Fibroblast of skin of right quadriceps (primary cell): ENCODE measurements at places on chromosomes 4 and X.

DNA sequence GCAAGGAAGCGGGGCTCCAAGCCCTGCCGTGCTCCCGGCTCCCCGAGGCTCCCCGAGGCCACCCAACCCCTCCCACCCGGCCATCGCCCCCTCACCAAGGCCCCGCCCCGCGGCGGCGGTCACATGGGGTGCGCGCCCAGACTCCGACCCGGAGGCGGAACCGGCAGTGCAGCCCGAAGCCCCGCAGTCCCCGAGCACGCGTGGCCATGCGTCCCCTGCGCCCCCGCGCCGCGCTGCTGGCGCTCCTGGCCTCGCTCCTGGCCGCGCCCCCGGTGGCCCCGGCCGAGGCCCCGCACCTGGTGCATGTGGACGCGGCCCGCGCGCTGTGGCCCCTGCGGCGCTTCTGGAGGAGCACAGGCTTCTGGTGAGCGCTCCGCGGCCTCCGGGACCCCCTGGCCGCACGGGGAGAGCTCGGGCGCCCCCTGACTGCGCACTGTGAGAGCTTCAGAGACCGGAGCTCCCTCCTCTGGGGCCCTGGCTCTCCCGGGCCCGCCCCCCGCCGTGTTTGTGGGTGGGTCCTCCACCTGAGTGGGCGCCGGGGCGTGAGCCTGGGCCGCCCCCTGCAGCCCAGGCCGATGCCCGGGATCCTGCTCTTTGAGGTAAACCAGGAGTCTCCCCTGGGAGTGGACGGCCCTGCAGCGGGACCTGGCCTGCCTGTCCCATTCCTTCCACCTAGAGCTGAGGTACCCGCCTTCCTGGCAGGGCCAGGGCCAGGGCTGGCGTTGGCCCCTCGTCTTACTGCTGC, at the start of gene IDUA:
Gene IDUA, plus strand, starts transcription at position 166 of the 745 bp plus-strand sequence. Its CDS starts 41 bp downstream, at position 207.
- DNase-seq, result peak; percentile 63

DNA sequence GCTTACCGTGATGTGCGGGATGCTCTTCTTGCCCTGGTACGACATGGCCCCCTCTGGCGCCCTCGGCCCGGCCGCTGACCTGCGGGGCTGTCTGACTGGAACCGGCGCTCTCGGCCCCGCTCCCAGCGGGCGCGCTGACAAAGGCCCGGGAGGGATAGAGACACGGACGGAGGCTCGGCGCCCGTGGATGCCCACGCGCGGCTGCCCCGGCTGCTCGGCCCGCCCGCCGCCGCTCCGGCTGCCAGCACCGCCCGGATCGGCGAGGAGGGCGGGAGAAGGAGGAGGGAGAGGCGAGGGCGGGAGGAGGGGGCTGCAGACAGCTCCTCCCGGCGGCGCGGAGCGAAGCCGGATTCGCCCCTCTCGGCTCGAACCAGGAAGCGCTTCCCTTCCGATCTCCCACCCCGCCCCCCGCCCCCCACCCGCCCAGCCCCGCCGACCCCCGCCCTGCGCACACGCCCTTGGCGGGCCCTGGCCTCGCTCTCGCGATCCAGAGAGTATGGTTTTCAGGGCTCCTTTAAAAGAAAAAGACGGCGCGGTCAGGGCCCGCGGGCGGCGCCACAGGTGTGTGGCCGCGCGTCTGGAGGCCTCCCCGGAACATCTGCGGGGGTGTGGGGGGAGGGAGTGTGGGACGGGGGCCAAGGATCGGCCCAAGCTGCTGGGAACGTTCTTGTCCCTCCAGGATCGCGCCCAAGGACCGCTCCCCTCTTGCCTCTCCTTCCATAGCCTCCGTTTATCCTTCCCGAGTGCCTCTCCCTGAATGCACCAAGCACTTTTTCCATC, 4.5 kb downstream of the CRMP1 start:
- DNase-seq, result peak; percentile 9

- peak; percentile 13 for DNase-seq
These were observed 201.4 kb downstream of the CCSER1 start for GRCh38 chr4:90328558-90328957.

DNA sequence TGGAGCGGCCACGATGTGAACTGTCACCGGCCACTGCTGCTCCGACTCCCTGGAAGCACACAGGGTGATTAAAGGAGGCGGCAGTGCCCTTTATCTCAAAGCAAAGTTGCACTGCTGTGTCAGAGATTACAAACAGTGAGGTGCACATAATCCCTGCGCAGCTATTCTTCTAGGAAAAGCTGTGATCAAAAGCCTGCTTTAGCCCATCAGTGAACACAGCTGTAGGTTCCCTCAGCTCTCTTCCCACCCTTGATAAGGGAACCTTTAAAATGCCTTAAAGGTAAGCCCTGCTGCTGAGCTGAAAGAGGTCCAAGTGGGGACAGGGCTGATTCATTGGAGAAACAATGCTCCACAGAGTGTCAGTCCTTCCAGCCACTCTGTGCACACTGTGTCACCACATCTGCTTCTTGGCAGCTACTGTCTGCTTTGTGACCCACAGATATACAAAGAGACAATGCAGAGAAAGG, 127.6 kb downstream of the EIF4E start:
- no peak for DNase-seq

DNA sequence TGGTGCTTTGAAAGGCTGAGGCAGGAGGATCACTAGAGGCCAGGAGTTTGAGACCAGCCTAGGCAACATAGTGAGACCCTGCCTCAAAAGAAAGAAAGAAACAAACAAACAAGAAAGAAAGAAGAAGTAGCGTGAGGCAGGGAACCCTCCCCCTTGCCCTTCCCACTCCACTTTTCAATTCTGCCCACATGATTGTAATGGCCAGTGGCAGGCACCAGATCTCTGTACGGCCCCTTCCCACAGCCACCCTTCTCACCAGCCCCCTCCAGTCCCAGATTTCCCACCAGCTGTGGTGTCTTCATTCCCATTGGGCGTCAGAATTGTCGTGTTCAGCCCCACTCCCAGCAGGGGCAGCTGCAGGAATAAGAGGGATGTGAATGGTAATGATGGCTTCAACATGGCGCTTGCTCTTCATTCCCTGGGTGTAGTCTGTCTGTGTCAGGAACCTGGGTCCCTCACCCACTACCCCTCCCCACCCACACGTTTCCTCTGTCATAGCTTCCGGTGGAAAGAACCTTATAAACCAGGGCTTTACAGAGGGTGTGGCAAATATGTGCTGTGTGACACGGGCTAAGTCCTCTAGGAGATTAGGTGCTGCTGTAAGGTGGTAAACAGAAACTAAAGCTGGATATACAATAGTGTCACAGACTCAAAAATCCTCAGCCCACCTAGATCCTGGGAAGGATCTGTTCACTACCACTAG, at the start of gene IL2RG:
Gene IL2RG, minus strand, starts transcription at position 437 of the 703 bp plus-strand sequence. Its CDS starts 38 bp downstream, at position 399.
- no peak for DNase-seq

GRCh38 chr4:100849319-100849718, 331.5 kb upstream of the EMCN start:
- no peak for DNase-seq

DNA sequence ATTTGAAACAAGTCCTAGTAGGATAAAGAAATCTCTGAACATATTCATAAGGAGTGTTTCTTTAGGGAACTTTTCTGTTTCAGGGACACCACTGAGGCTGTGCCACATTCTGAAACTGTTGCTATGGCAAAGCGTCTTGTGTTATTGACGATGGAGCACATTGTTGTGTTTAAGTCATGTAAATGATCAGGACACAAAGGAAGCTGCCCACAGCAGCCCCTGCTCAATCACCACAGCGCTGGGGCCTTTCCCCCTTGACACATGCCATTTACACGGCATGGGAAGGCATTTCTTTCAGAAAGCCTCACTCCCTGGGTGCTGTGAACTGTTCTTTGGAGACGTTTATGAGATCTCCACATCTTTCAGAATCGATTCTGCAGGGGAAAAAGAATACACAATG, 39.8 kb upstream of the MID1 start:
- DNase-seq, result no peak

DNA sequence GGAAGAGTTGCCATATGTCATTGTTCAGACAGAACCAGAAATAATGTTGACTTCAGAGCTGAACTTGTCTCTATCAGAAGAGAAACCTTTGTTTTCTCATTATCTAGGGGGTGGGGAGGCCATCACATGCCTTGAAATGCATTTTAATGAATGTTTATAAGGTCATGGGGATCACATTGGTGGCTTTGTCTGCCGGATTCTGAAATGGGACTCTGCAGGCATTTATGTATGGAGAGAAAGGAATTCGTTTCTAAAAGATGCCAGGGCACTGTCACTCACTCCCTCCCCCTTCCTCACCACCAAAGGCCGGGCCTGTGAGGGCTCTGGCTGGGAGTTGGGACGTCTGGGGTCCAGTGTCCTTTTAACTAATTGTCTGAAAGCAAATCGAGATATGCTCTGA, 102.2 kb downstream of the MAMLD1 start:
- no peak for DNase-seq

GRCh38 chr4:78379040-78379439, 172.5 kb upstream of the ANXA3 start:
- DNase-seq, result no peak

- DNase-seq, result no peak
These were observed 204.0 kb upstream of the NHS start for GRCh38 chrX:17170973-17171372.

- DNase-seq, result no peak
These were observed 413.2 kb downstream of the FAT4 start for GRCh38 chr4:125727931-125728330.

DNA sequence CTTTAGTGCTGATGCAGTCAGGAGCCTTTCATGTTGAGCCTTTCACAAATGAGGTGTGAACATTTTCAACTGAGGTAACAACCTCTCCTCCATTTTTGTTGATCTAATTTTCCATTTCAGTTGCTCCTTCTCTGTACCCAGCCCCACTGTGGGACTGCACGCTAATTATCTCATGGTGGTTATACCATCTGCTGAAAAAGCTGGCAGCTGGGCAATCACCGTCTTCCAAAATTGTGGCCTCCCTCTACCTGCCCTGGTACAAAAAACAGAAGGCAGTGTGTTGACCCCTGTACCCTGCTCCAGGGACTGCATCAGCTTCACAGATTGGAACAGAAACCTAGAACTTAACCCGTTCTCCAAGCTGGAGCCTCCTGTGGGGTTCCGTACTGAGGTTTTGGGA, 72.4 kb upstream of the LONRF3 start:
- no peak for DNase-seq

- no peak for DNase-seq
These were observed 82.7 kb downstream of the OTC start for GRCh38 chrX:38435130-38435529.

GRCh38 chr4:105963461-105964400, 68.5 kb downstream of the NPNT start:
- DNase-seq, result peak; percentile 28

DNA sequence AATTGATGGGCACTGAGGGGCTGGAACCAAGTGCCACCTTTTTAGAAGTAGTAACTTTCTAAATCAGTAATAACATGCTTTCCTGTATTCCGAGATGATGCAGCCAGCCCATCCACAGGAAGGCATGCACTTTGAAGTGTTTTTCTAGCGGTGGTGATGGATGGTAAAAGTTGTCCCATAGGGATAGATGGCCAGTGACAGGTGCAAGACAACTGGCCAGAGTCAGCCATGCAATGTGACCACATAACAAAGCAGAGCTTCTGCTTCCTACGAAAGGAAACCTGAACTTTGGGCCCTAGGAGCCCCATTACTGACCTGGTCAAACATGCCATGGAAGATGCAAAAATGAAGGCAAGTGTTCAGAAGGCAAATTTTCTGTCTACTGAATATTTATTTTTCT, 72.3 kb downstream of the NR3C2 start:
- DNase-seq, result no peak

DNA sequence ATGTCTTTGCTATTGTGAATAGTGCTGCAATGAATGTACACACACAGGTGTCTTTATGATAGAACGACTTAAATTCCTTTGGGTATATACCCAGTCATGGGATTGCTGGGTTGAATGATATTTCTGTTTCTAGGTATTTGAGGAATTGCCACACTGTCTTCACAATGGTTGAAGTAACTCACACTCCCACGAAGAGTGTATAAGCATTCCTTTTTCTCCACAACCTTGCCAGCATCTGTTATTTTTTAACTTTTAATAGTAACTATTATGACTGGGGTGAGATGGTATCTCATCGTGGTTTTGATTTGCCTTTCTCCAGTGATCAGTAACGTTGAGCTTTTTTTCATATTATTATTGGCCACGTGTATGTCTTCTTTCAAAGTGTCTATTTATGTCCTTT, 17.6 kb upstream of the DCUN1D4 start:
- no peak for DNase-seq

DNA sequence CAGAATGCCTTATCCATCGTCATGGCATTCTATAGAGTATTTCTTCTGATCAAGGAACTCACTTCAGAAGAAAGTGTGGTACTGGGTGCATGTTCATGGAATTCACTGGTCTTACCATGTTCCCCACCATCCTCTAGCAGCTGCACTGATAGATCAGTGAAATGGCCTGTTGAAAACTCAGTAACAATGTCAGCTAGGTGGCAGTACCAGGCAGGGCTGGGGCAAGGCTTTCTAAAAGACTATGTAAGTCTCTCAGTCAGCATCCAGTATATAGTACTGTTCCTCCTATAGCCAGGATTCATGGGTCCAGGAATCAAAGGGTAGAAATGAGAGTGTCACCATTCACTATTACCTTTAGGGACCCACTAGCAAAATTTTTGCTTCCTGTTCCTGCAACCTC, 15.8 kb upstream of the LDB2 start:
- peak; percentile 46 for DNase-seq

GRCh38 chr4:53367721-53368120, 1.9 kb upstream of the SCFD2 start:
- DNase-seq, result no peak

GRCh38 chr4:171538601-171539100, 274.6 kb upstream of the GALNTL6 start:
- no peak for DNase-seq

GRCh38 chr4:1873776-1874175, 2.6 kb downstream of the NSD2 start:
- no peak for DNase-seq

- no peak for DNase-seq
These were observed 327.3 kb upstream of the ATOH1 start for GRCh38 chr4:93501244-93501643.

GRCh38 chr4:78735697-78736096, 40.5 kb upstream of the BMP2K start:
- DNase-seq, result no peak

DNA sequence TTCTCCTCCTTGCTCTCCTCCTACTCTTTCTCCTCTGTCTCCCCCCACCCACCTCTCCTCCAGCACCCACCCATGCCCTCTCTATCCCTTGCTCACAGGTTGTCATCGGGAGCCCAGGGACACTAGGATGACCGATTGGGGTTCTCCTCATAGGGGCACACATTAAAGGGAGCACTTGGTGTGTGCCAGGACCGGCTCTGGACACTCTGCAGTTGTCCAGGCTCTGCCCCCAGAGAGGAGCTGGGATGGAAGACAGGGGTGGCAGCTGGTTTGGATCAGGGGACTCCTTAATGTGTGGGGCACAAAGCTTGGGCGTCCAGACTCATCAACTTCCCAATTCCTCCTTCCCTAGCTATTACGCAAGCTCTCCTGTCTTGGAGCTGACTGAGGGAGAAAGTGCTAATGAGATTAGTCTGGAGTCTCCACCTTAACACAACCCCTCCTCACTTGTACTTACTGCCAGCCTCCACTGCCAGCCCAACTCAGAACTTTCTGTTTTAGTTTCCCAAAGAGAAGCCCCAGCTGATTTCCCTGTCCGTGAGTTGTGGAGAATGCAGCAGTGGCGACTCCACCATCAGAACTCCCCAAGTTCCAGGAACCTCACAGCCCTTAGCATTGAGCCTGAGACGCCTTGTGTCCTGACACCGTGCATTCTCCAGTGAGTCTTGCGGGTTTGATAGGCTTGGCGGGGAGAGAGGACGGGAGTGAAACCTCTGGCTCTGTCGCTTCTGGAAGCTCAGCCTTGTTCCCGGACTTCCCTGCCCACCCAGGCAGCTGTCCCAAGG, 52.2 kb downstream of the CXorf49B start:
- no peak for DNase-seq

- DNase-seq, result no peak
These were observed 49.5 kb downstream of the SHISA3 start for GRCh38 chr4:42446823-42447222.

- DNase-seq, result peak; percentile 10
These were observed 113.6 kb upstream of the TEX13C start for GRCh38 chrX:125205918-125206665.
